ENCODE measurements at places on chromosomes 11 and 22.

- no peak for DNase-seq
Observed at GRCh38 chr11:27129686-27130085, 89.1 kb downstream of the BBOX1 start.

DNA sequence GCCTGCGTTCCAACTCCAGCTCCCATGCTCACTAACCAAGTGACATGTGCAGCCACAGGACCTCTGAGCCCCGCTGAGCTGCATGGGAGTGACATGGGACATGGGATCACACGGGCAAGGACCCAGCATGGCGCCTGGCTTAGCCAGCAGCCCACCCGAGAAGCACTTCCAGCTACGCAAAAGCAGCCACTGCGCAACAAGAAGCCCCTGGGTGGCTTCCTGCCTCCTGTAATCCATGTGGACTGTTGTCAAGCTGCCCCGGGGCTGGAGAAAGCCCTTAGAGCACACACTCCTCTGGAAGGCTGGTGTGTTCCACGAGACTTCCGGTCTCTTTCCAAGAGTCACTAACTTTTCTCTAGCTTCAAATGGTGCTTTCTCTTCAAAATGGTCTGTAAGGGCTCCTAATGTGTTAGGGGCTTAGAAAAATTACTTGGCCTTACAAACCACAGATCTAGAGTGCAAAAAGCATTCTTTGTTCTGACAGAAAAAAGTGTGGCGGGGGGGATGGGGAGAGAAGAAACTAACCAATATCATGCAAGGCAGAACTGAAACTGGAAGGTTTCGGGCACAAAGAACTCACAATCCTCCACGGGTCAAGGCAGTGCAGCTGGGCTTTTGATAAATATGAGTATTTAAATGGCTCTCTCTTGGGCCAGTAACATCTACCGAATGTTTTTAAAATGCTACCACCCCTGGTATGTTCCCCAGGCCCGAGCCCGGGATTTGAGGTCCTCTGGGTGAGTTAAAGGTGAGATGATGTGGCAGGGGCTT is 5.5 kb downstream of the C11orf24 start:
- no peak for DNase-seq

GRCh38 chr11:76591416-76591815 is 79.1 kb downstream of the LRRC32 start:
- no peak for DNase-seq

GRCh38 chr22:27111796-27112672 is 454.6 kb downstream of the MIAT start:
- peak; percentile 22 for DNase-seq

DNA sequence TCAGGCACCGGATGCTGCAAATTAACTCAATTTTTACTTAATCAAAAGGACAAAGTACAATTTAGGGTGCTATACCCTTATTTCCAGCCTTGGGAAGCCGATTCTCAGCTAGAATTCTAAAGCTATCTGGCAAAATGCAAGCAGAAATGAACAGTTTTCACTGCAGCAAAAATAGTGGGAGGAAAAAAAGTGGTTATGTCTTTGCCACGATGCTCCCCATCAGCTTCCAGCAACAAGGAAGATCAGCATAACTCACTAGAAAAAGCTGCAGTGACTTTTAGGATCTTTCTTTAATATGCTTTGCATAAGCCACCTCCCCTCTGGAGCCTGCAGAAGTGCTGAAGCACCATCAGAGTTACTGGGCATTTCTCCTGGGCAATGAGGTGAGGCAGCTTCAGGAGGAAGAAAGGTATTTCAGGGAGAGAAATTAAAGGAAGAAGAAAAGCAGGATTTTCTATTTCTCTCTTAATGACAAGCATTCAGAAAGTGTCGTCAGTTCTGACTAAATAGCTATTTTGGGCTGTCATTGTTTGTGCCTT is 702.9 kb downstream of the DLG2 start:
- peak; percentile 26 for DNase-seq

- DNase-seq, result peak; percentile 23
Observed at GRCh38 chr22:31210556-31211421, 1.3 kb upstream of the LIMK2 start.

GRCh38 chr22:28440592-28441390 is 238.8 kb downstream of the TTC28 start:
- DNase-seq, result peak; percentile 22

DNA sequence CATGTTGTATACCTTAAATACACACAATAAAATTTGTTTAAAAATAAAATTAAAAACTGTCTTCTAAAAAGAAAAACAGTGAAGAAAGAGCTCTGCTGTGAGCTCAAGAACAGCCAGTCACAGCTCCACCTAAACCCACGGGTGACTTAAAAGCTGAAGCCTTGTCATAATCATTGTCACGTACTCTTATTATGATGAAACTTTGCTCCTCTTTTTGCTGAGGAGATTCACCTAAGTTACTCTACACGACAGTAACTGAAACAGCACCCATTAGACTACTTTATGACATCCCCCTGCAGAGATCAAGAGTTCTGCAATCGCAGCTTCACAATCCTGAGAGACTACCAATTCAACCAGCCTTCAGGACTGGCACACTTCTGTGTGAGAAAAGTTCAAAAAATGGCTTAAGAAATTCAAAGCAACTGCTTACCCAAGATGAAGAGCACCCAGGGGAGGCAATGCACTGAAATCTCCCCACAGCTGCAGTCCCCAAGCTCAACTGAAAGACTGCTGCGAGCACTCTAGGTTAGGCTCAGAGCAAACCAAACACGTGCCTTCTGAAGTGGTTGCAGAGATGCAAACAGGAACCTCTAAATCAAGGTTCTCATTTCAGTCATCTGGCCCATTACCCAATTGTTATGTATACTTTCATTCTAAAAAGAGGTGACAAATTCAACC is at the start of gene JAML:
Gene JAML, minus strand, starts transcription at position 501 of the 678 bp plus-strand sequence. CDS start 10,145 bp downstream, outside the sequence.
- no peak for DNase-seq

GRCh38 chr11:1487091-1487850 is 692 bp upstream of the MOB2 start:
- DNase-seq, result no peak

- DNase-seq, result no peak
Observed at GRCh38 chr11:121472312-121472711, 19.5 kb upstream of the SORL1-AS1 start.

- DNase-seq, result no peak
Observed at GRCh38 chr11:67627812-67628624, 1.7 kb downstream of the NUDT8 start.

DNA sequence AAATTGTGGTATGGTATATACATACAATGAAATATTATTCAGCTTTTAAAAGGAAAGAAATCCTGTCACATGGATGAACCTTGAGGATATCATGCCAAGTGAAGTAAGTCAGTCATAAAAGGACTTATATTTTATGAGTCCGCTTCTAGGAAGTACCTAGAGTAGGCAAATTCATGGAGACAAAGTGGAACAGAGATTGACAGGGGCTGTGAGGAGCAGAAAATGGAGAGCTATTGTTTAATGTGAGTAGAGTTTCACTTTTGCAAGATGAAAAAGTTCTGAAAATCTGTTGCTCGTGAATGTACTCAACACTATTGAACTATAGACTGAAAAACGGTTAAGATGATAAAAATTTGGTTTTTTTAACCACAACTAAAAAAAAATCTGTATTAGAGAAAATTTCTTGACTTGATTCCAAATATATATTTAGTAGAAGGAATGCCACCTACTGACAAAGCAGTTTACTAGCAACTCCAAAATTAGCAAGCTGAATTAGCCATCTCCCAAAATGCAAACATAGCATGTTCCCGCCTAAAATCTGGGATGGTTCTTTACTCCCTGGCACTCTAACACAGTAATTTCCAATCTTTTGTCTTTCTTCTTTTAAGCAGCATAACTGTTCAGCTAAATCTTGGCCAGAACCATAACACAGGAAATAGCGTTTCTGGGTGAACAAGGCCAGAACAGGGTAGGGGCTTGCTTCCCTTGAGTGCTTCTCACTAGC is 1.5 kb downstream of the UFD1 start:
- DNase-seq, result no peak

DNA sequence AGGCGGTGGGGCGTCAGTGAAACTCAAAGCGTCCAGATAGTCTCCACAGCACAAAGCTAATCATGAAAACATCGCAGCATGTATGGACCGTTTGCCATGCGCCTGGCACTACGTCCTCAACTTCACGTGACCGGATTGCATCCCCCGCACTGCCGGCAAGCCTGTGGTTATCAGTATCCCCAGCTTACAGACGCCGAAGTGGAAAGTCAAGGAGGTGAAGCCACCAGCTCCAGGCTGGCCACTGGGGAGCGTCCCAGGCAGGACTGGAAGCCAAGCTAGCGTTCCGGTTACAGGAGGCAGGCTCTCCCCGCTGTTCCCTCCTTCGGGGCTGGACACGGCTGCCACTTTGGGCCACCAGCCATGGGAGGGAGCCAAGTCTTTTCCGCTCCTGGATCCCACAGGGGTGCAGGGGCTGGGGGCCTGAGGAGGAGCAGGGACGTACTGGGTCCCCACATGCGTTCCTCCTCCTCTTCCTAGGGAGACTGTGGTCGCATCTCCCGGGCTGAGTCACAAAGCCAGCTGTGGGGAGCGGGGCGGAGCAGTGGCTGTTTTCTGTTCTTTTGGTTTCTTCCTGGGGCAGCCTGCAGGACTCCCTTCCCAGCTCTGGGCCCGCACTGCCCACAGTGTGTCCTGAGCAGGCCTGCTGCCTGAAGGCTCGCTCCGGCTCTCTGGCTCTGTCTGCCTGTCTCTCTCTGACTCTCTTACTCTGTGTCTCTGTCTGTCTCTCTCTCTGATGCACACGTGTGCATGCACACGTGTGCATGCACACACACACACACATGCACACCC is 4.3 kb upstream of the OSBPL5 start:
- peak; percentile 30 for DNase-seq

- DNase-seq, result peak; percentile 95
Observed at GRCh38 chr11:68271781-68272608, at the start of gene C11orf24. C11orf24 (minus strand) TSS chr11:68271973; CDS start chr11:68263767, 8,206 bp downstream.

GRCh38 chr11:12536566-12536965 is 137.7 kb upstream of the TEAD1 start:
- DNase-seq, result no peak

DNA sequence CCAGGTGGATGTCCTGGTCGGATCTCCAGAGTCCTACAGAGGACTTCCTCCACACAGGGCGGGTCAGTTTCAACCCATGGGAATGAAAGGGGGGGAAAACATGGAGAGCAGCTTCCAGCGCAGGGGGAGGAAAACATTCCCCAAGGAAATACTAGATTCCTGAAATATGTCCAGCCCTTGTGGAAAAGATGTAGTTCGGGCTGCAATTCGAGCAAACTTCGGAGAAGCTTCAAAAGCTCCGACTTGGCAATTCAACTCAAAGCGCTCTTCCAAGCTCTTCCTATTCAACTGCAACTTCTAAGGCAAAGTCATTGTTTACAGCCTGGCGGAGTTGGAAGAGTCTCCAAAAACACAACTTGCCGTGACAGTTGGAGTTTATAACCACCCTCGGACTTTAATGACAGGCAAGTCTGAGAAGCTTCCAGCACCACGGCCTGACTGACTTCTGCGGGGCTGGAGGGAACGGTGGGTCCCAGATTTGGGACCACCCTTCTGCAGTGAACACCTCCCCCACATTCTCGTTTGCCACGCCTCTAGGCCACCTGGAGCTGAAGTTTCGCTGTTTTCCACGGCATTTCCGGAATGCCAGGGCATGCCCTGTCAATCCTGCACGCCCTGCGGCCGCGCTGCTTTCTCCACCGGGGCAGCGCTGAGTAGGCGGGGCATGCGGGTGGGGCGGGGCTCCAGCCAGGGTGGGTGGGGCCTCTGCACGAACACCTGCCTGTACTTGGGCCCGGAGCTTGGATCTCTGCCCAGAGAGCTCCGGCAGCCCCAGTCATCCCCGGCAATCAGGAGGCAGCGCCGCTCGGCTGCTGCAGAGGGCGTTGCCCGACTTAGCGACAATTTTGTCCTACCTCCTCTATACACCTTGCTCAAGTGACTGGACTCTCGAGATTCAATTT is 49.0 kb upstream of the BIRC3 start:
- DNase-seq, result peak; percentile 97

- DNase-seq, result peak; percentile 41
Observed at GRCh38 chr22:42080287-42080686, 787 bp downstream of the SMDT1 start.
